ENCODE measurements at places on chromosomes 2 and 18.

DNA sequence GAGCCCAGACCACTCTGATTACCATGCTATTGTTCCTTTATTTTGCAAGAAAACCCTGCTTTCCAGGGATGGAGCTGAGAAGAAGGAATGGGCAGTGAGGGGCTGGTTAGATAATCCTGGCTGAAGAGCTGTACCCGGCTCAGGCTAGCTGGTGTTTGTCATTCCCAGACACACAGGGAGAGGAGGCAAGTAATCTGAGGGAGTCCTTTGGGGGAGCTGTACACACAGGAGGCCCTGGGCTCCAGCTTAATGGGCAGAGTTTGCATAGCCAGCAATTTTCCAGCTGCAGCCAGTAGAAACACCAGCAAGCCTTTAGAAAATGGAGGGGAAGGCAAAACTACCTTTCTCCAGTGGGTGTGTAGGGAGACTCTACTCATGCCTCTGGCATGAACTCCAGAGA, 259.3 kb downstream of the SOX11 start:
- H3K27ac ChIP-seq = no peak overlapping the region
- H3K4me1 ChIP-seq = no peaks in the 10 kb centered on the region
- no peaks in the 10 kb centered on the region for H3K36me3 ChIP-seq
- H3K27me3 ChIP-seq = no peaks in the 10 kb centered on the region
- DNase-seq = no peak
- no peak overlapping the region for H3K4me3 ChIP-seq

DNA sequence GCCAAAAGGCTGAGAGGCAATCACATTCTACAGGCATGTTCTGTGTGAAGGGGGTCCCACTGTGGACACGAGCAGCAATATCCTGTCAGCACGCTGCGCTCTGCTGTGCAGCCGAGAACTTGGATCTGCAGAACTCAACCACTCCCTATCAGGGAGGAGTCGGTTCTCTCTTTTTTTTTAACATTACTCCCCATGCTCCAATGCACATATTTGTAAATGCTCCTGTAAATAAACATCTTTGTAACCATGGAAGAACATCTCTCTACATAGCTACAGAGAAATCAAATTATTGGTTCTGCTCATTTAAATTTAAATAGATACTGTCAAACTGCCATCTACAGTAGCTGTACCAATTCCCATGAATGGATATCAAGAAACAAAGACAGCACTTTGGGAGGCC, 3.0 kb upstream of the ANKRD23 start:
- H3K27me3 ChIP-seq = no peaks in the 10 kb centered on the region
- no peak overlapping the region for H3K27ac ChIP-seq
- no peaks in the 10 kb centered on the region for H3K4me1 ChIP-seq
- H3K4me3 ChIP-seq = no peak overlapping the region
- no peak for DNase-seq

GRCh38 chr2:45707661-45708060, 56.2 kb downstream of the PRKCE start:
- peaks cover 8% of the 10 kb centered on the region for H3K4me1 ChIP-seq
- H3K4me3 ChIP-seq = no peak overlapping the region
- H3K27me3 ChIP-seq = no peaks in the 10 kb centered on the region
- no peak for DNase-seq

GRCh38 chr2:8300905-8301304, 381.0 kb upstream of the ID2 start:
- no peaks in the 10 kb centered on the region for H3K36me3 ChIP-seq
- no peak for DNase-seq
- H3K27ac ChIP-seq = no peak overlapping the region
- H3K27me3 ChIP-seq = no peaks in the 10 kb centered on the region
- H3K4me1 ChIP-seq = no peaks in the 10 kb centered on the region

GRCh38 chr2:217645896-217646295, 356.9 kb downstream of the TNS1 start:
- H3K4me3 ChIP-seq = no peak overlapping the region
- H3K27ac ChIP-seq = no peak overlapping the region
- no peak for DNase-seq

DNA sequence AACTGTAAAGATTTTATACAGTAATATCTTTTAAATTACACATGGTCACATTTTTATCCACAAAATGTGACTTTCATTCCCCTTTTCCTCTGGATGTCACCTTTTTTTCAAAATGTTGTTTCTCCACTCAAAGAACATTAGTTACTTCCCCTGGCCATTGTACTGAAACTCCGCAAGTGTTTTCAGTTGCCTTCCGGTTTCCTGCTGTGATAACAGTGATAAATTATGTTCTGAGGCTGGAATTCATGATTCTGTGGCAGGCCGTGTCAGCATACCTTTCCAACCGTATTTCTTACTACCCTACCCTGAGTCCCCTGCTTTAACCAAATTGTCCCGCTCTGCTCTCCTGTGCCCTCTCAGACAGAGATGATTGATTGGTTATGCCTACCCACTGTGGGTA, 53.5 kb downstream of the MGAT5 start:
- H3K27me3 ChIP-seq = no peaks in the 10 kb centered on the region
- no peak overlapping the region for H3K27ac ChIP-seq
- no peaks in the 10 kb centered on the region for H3K36me3 ChIP-seq
- H3K4me1 ChIP-seq = no peaks in the 10 kb centered on the region

DNA sequence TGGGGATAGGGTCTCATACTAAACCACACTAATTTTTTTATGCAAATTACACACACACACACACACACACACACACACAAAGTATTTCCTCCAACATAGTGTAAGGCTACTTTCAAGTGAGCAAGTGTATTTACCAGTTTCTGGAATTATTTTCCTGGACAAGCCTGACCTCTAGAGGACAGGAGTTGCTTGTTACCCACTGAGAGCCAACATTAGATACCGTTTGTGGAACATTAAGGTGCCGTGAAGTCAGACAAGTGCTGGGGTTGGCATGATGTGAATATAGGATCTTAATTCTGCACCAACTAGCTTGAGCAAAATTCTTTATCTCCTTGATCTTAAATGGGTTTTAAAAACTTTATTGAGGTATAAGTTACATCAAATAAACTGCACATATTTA, 39.3 kb upstream of the SERPINB2 start:
- no peaks in the 10 kb centered on the region for H3K36me3 ChIP-seq
- DNase-seq = no peak
- no peaks in the 10 kb centered on the region for H3K27me3 ChIP-seq
- H3K4me3 ChIP-seq = no peak overlapping the region
- no peak overlapping the region for H3K27ac ChIP-seq
- H3K4me1 ChIP-seq = no peaks in the 10 kb centered on the region

DNA sequence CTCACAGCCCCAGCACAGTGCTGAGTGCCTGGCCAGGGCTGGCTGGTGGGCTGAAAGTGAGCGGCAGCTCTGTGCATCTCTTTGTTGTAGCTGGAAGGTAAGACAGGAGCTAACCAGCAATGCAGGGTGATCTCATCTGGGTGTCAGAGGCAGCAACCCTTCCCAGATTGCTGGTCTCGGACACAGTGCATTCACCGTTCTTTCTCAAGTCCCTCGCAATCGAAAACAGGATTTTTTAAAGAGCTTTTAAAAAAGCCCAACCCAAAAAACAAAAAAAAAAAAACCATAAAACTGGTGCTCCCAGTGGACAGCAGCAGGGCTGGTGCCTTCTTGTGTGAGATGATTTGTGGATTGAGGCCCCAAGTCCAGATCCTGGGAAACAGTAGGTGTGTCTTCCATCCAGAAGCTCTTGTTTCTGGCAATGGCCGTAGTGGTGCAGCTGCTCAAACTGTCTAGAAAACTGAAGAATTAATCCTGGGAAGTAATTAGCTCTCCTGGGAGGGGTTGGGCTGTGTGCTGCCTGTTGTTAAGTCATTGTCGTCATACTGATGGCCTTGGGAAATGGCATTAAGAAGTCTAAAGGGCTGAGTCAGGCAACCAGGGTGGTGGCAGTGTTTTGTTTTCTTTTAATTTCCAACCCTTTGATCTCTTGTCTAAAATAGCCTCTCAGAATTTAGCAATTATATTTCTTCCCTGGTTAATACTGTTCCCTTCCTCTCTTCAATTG, 156.7 kb downstream of the KLHL29 start:
- H3K4me3 ChIP-seq = no peak overlapping the region
- H3K27ac ChIP-seq = peak overlapping the region; percentile 87
- no peaks in the 10 kb centered on the region for H3K27me3 ChIP-seq
- peak; percentile 58 for DNase-seq

GRCh38 chr2:220043155-220043989, 415.9 kb downstream of the SLC4A3 start:
- no peak overlapping the region for H3K27ac ChIP-seq
- DNase-seq = no peak
- no peaks in the 10 kb centered on the region for H3K36me3 ChIP-seq
- no peaks in the 10 kb centered on the region for H3K4me1 ChIP-seq

- H3K27ac ChIP-seq = no peak overlapping the region
- DNase-seq = no peak
- no peaks in the 10 kb centered on the region for H3K27me3 ChIP-seq
- H3K4me3 ChIP-seq = no peak overlapping the region
- H3K4me1 ChIP-seq = peaks cover 7% of the 10 kb centered on the region
- no peaks in the 10 kb centered on the region for H3K36me3 ChIP-seq
Measured at GRCh38 chr2:218264773-218265561, 4.2 kb downstream of the GPBAR1 start.

GRCh38 chr18:39500306-39500705, 1934.7 kb upstream of the CELF4 start:
- no peak overlapping the region for H3K27ac ChIP-seq
- H3K4me1 ChIP-seq = no peaks in the 10 kb centered on the region
- H3K27me3 ChIP-seq = no peaks in the 10 kb centered on the region
- no peaks in the 10 kb centered on the region for H3K36me3 ChIP-seq
- no peak overlapping the region for H3K4me3 ChIP-seq

DNA sequence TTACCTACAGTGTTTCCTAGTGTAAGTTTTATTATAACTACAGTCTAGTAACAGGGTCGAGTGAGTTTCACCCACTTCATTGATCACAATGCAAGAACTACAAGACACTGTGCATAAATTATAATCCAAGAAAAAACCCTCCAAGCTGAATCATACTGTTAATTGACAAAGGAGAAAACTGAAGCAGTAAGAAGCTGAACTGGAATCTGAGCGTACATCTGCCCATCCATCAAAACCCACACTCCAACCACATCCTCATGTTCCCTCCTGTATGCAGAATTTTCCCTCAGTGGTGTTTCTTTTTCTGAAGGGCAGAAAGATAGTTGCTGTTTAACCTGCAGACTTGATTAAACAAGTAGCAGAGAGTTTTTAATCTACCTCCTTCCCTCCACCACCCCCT, 49.5 kb upstream of the KIDINS220 start:
- H3K4me3 ChIP-seq = no peak overlapping the region
- no peaks in the 10 kb centered on the region for H3K4me1 ChIP-seq
- no peak for DNase-seq
- no peaks in the 10 kb centered on the region for H3K27me3 ChIP-seq

GRCh38 chr2:227509824-227510619, 38.1 kb downstream of the AGFG1 start:
- no peak overlapping the region for H3K4me3 ChIP-seq
- H3K36me3 ChIP-seq = no peaks in the 10 kb centered on the region
- H3K27me3 ChIP-seq = no peaks in the 10 kb centered on the region
- DNase-seq = no peak
- H3K4me1 ChIP-seq = no peaks in the 10 kb centered on the region
- H3K27ac ChIP-seq = no peak overlapping the region

DNA sequence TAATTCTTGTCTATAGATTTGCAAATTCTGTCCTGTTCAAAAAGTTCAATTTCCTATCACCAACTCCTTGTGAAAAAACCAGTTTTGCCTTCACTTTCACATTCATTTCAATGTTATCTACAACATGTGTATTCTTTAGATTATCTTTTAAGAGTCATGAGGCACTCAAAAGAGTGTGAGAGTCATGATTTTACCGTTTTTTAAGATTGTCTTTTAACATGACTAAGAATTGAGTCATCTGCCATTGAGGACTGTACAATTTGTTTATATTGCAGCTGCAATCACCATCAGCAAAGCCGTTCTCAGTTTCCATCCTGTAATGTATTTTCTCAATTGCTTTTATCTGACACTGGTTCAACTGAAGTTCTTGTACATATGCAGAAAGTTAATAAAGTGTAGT, 275.8 kb downstream of the LNPK start:
- no peak overlapping the region for H3K27ac ChIP-seq
- DNase-seq = no peak
- no peaks in the 10 kb centered on the region for H3K27me3 ChIP-seq
- H3K4me3 ChIP-seq = no peak overlapping the region
- H3K4me1 ChIP-seq = no peaks in the 10 kb centered on the region

GRCh38 chr2:204027091-204027490, 90.5 kb downstream of the ICOS start:
- H3K4me1 ChIP-seq = no peaks in the 10 kb centered on the region
- H3K36me3 ChIP-seq = no peaks in the 10 kb centered on the region
- DNase-seq = no peak
- no peak overlapping the region for H3K4me3 ChIP-seq
- H3K27ac ChIP-seq = no peak overlapping the region

DNA sequence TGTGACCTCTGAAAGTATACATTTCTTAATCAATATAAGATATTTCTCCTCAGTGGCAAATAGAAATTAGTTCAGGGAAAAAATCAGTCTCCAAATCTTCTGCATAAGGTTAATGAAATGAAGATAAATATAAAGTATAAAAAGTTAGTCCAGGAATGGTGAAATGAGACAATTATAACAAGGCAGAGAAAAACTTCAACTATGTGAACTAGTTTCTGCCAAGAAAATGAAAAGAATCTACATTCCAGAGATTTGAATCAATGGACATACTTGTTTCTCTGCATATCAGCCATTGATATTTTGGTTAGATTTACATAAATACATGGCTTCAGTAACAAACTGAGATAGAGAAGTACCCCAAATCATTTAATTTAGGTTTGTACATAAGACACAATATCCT, 249.0 kb downstream of the EXOC6B start:
- no peaks in the 10 kb centered on the region for H3K27me3 ChIP-seq
- DNase-seq = no peak
- no peaks in the 10 kb centered on the region for H3K36me3 ChIP-seq

DNA sequence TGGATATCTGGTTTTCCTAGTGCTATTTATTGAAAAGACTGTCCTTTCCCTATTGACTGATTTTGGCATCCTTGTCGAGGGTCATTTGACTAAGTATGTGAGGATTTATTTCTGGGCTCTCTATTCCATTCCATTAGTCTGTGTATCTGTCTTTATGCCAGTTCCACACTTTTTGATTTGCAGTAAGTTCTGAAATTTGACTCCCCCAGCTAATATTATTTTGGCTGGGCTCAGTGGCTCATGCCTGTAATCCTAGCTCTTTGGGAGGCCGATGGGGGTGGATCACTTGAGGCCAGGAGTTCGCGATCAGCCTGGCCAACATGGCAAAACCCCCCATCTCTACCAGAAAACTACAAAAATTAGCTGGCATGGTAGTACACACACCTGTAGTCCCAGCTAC, 46.8 kb upstream of the GAREM2 start:
- no peaks in the 10 kb centered on the region for H3K4me1 ChIP-seq
- H3K27ac ChIP-seq = no peak overlapping the region
- H3K36me3 ChIP-seq = no peaks in the 10 kb centered on the region
- no peaks in the 10 kb centered on the region for H3K27me3 ChIP-seq
- no peak overlapping the region for H3K4me3 ChIP-seq

- no peaks in the 10 kb centered on the region for H3K36me3 ChIP-seq
- H3K4me1 ChIP-seq = no peaks in the 10 kb centered on the region
- H3K27ac ChIP-seq = peak within 1 kb of the TSS; percentile 63
- H3K4me3 ChIP-seq = peak within 1 kb of the TSS; percentile 19
- DNase-seq = no peak
Measured at GRCh38 chr2:233059797-233060500, at the start of gene INPP5D. Gene INPP5D, plus strand, starts transcription at chr2:233060342. Its CDS starts 137 bp downstream, at chr2:233060479.

Data from uterus (tissue), 4 donors.